T-helper 22 cell (primary cell): ENCODE measurements at places on chromosomes 4 and X.

- no peak for DNase-seq
Observed at GRCh38 chrX:94751611-94752010, 1077.6 kb downstream of the FAM133A start.

DNA sequence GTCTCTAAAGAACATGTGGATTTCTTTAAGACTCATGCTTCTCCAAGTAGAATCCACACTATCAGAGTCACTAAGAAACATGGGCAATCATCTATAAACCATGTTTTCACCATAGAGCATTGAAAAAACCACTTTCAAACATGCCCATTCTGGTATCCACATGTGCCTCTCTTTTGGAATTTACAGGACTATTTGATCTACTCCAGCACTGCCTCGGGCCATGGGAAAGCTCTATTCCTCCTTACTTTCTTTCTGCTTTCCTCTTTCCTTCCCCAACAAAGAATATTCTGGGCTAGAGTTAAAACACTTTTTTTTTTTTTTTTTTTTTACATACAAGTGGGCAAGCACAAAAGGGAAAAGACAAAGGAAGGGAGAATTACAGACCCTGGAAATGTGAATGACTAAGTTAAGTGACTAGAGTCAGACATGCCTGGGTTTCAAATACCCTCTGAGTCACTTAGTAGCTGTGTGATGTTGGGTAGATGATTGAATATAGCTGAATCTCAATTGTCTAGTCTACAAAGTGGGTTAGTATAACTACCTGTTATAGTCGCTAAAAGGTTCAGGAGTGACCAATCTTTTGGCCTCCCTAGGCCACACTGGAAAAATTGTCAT, 847.7 kb upstream of the INTU start:
- DNase-seq: no peak

DNA sequence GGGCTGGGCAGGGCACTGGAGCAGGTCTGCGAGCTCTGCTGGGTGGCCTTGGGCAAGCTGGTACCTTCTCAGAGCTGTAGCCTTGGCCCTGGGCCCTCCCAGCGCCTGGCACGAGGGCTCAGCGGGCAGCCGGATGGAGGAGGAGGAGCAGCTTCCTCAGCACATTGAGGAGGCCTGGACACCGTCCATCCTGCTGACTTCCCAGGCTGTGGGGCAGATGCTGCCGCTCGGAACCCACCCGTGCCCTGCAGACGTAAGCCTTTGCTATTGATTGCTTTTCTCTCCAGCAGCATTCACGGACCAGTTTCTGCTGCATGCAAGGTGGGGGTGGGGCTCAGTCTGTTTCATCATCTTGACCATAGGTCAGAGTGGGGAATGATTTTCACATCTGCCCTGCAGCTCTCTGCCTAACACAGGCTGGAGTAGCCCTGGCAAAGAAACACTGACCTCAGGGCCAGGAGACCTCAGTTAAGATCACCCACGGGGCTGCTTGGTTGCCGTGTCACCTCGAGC, 80.7 kb upstream of the PSAPL1 start:
- DNase-seq: no peak

GRCh38 chrX:96170626-96171025, 514.0 kb upstream of the DIAPH2 start:
- DNase-seq: no peak

GRCh38 chr4:39834269-39834668, 136.3 kb downstream of the UBE2K start:
- no peak for DNase-seq

GRCh38 chr4:137474711-137475301, 57.5 kb downstream of the PCDH18 start:
- DNase-seq: no peak

GRCh38 chr4:178311997-178312396, 869.8 kb upstream of the AGA start:
- DNase-seq: no peak

DNA sequence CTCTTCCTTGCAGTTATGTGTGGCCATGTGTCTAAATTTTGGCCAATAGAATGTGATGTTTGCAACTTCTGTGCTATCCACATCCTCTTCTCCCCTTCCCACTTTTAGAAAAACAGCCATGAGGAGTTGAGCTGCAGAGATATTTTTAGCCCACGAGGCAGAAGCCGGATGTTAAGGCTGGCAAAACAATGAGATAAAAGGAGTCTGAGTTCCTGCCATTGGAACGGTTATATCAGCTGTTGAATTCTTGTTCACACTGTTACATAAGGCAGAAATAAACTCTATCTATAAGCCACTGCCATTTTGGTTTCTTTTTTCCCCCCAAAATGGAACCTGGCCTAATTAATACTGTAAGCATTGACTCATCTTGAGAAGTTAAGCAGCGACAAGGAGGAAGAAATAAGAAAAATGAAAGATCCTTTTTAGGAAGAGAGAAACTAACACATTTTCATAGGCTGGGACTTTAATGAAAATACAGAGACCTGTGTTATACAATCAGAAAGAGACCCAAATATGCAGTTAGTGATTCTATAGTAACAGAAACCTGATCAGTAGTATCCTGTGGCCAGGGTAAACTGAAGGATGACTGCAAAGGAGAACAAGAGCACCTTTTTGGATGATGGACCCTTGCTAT, 200.5 kb downstream of the INPP4B start:
- no peak for DNase-seq

GRCh38 chrX:106716004-106716403, 10.5 kb upstream of the RNF128 start:
- DNase-seq: no peak

- no peak for DNase-seq
Observed at GRCh38 chr4:149973181-149973580, 105.1 kb upstream of the DCLK2 start.

DNA sequence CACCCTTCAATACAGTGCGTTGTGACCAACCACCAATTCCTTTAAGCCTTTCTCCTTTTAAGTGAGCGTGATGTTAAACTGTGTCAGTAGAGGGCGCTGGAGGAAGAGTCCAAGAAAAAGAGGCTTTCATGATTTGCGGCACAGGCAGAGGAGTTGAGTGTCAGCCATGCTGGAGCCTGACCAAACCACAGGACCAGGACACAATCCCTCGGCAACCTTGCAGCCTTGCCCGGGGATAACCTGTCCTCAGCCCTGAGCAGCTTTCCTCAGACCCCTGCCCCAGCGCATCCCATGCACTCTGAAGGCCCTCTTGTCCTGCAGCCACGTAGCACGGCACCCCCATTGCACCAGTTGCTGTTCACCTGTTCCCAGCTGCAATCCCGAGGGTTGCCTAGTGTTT, 53.5 kb upstream of the SMIM31 start:
- DNase-seq: no peak
